NCI-H2081 treated with DMSO at 0.1 percent for 48 hours (cell line): ENCODE measurements at places on chromosomes 1 and 21.
A peak's percentile ranks its signal among the peaks of the same experiment; 100 is the strongest.

DNA sequence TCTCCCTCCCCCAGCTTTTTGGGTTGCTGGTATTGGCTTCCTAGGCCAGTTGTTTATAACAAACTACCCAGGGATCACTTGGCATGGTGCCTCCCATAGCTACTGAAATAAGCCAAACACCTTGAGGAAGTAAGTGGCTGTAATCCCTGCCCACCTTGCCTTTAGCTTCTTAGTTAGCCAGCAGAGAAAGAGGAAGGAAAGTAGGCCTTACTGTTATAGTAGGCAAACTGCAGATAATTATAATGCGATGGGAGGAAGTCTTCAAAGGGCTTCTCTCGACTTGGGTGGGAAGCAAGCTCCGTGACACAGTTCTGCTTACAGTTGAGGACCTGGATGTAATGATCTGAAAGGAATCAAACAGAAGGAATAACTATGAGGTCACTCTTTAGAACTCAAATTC lies 8.2 kb downstream of the P3H1 start:
- no peak for DNase-seq

DNA sequence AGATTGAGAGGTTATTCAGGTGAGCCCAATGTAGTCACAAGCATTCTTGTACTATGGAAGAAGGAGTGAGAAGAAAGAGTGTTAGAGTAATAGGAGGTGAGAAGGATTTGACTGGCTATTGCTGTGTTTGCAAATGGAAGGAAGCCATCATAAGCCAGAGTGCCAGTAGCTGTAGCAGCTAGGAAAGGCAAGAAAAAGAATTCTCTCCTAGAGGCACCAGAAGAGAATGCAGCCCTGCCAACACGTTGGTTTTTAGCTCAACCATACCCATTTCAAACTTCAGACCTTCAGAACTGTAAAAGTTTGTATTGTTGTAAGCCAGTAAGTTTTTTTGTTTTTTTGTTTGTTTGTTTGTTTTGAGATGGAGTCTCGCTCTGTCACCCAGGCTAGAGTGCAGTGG lies 8.9 kb upstream of the IL12RB2 start:
- no peak for DNase-seq

GRCh38 chr1:18865176-18865575 lies 5.7 kb upstream of the TAS1R2 start:
- no peak for DNase-seq

DNA sequence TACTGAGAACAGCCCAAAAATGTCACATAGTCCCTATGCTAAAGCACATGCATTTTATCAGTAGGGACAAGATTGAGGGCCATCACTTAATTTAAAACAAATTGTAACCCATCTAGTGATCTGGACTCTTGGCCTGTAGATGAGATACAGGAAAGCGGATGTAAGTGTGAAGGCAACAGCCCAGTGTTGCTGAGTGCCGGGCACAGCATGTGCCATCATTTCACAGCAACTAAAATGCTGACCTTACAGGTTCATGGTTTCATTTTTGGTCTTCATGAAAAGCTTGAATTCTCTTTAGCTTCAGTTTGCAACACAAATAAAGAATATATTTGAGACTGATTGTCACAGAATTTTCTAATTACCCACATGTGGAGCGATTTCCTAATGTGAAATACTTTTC lies 5.8 kb downstream of the COG2 start:
- no peak for DNase-seq

DNA sequence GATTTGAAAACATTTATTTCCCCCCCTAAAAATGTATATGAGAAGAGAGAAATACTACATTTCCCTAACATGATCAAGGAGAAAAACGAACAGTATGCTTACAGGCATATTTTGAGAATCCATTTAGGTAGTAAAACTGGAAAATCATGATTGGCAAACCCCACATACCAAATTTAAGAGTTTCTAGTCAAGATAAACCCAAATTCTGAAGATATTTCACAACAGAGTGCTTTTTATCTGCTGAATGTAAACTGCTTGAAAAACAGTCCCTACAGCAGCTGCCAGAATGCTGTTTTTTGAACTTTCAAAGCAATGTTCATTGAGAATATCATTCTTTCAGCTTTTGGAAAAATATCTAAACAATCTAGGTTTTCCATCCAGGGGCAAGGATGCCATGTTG lies 31.0 kb downstream of the ASH1L start:
- DNase-seq, result no peak

DNA sequence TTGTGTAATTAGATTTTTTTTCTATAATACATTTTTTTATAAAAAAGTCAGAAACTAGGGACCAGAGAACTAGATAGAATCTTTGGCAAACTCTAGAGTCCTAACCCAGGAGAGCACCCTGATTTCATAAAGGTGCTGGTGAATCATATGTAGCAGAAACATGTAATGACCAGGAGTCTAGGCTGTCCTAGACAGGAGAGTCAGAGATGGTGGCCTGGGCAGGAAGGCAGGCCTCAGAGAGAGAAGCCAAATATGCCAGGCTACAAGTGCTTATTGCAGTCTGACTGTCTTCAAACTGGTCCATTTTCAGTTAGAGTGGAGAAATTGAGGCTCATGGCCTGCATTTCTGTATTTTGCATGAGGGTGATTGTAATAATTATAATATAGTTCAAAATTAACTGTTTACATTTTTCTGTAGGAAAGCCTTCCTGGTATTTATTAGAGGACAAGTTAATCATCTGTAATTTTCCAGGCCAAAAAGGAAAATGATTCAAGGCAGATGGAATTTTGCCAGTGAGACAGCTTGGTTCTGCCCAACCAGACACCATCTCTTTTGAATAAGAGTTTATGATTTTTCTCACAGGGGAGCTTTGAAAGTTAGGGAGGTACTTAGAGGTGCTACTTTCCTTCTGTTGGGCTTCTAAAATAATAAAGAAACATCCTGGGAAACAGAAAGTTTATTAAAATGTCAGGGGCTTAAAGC lies 129.8 kb downstream of the S1PR1 start:
- DNase-seq, result no peak

DNA sequence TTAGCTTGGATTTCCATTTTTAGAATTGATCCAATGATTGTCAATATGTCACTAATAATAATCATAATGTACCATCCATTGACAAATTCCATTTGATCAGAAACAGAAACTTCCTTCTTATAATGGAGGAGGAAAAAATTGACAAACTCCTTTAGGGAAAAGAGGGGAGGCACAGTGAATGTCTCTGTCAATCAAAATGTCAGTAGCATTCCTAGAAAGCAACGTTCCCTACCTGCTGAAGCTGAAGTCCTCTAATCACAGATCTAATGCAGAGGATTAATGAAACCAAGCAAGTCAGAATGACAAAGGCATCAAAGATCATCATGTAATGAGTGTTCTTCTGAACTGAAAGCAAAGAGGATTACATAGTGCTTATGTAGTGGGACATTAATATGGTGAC lies 22.4 kb downstream of the MCOLN3 start:
- no peak for DNase-seq

DNA sequence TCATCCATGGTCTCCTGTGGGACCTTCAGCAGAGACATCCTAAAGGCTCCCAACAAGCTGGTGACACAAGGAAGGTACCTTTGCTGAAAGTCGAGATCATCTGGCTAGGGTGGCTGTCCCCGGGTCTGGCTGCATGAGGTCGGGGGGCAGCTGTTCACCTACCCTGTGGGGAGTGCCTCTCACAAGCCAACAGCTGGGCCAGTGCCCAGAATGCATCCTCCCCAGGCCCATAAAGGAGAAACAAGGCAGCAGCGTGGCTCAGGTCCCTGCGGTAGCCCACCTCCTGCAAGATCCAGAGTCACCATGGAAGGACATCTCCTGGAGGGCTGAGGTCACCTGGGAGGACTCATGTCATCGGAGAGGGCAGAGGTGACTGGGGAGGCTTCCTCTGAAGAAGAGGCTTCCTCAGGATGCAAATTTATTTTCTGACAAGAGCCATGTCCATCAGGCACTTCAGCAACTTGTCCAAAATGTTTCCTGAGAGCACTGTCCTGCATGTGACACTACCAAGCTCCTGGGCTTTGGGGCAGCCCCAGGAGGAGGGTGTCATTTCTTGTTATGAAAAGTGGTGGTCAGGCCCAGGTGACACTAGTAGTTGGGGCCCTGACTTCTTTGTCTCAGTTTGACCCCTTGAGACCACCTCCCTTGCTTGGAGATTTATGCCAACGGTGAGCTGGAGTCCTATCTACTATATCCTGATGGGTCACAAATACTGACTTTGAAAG lies 6.7 kb upstream of the SMYD3 start:
- no peak for DNase-seq

GRCh38 chr1:201753492-201753891 lies 75.5 kb upstream of the IPO9 start:
- no peak for DNase-seq

- DNase-seq, result no peak
These were observed 751 bp downstream of the MRPS15 start for GRCh38 chr1:36463463-36463802.

- DNase-seq, result no peak
These were observed 12.2 kb upstream of the AXDND1 start for GRCh38 chr1:179353546-179353945.

DNA sequence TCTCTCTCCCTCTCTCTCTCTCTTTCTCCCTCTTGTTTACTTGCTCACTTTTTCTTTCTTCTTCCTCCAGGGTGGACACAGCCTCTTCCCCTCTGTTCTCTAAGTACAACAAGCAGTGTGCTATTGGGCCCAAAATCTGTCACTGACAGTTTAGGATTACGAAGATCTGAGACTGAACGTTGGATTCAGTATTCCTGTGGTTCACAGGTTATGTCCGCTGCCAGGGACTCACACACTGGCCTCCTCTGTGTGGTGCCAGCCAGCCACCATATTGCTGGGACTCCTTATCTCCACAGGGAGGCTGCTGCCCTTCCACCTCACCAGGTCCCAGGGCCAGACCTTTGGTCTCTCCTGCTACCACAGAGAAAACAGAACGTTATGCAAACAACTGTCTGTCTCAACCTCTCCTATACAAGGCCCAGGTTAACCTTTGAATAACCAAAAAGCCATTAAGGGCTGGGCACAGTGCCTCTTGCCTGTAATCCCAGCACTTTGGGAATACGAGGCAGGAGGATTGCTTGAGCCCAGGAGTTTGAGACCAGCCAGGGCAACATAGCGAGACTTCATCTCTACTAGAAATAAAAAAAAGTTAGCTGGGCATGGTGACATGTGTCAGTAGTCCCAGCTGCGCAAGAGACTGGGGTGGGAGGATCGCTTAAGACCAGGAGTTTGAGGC lies 171.9 kb upstream of the RAB4A start:
- no peak for DNase-seq

- peak; percentile 11 for DNase-seq
These were observed 21.4 kb upstream of the FMO1 start for GRCh38 chr1:171226747-171227370.

- no peak for DNase-seq
These were observed 17.4 kb upstream of the GRHL3 start for GRCh38 chr1:24301785-24302175.

DNA sequence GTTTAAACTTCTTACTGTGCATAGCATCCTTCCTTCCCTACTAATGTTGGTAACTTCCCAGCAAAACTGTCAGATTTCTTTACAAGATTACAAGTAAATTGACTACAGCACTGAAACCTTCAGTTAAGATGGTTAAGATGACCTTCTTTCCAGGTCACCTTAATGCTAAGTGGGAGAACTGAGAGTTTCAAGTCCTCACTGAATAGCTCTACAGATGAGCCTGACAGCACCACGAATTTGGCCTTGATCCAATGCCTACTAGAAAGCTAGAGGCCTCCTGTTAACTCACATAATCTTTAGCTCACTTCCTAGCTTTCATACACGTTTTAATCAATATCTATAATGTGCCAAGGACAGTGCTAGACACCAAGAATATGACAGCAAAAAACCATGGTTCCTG lies 276.0 kb upstream of the PLD5 start:
- DNase-seq, result no peak

DNA sequence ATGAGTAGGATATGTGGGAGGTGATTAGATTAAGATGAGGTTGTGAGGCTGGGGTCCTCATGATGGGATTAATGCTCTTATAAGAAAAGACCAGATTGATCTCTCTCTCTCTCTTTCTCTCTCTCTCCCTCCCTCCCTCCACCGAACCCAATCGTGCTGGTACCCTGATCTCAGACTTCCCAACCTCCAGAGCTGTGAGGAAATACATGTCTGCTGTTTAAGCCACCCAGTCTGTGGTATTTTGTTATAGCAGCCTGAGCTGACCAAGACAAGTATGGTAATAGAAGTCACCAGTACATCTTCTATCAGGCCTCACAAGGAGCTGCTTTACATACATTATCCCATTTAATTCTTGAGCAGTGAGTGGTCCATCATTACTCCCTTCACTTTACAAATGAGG lies 149.8 kb downstream of the RUNX1 start:
- no peak for DNase-seq

- DNase-seq, result no peak
These were observed 34.2 kb upstream of the EXO1 start for GRCh38 chr1:241813768-241814320.

DNA sequence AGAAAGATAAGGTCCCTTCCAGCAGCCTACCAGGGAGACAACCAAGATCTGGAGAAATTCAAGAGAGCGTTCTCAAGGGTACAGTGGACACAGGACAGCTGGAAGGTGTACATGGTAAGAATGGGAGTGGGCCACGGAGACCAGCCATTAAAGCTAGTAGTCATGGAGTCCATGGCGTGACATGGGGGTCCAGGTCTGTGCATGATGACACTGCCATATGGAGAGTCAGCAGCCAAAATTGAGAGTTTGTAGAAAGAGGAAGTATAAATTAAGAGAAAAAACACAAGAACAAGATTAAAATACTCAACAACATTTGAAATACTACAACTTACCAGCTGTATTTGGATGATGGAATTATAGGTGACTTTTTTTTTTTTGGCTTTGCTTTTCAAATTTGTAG lies 7.9 kb upstream of the LORICRIN start:
- DNase-seq, result no peak

DNA sequence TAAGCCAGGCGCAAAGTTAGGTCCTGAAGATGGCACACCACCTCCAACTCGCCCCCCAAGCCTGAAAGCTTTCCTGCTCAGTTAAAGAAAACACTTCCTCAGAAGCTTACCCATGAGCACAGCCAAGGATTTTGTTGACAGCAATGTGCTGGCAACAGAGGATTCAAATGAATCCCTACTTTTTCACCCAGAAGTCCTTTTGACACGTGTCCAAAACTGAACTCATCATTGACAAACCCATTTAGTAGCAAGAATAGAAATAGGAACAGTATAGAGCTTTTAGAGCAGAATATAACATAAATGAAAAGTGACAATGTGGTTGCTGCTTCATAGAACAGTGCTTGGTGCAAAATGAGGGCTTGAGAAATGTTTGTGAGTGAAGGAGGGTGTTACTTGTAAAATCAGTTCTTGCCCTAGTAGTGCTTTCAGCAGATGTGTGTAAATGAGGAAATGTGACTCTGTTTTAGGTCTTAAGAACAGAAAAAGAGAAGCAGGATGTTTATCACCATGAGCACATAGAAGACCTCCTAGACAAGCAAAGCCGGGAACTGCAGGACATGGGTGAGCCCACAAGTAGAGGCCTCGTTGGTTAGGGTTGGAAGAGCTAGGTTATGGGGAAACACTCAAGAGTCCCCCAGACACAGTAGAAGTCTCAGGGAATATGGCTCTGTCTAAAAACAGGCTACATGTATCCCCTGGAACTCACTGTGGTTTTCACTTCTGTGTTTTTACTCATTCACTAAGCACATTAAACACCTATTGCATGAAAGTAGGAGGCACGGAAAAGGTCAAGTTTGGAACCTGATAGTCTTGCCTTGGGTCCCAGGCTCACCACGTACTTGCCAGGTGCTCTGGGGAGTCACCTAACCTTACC lies 48.6 kb upstream of the TMEM125 start:
- no peak for DNase-seq
